Activated naive CD4-positive, alpha-beta T cell treated with Interleukin-2 at 50 U/mL for 16 hours (primary cell): ENCODE measurements at places on chromosomes 5 and 9.
A peak's percentile ranks its signal among the peaks of the same experiment; 100 is the strongest.

- peak; percentile 2 for DNase-seq
These were observed 1.8 kb upstream of the NTRK2 start for GRCh38 chr9:84667571-84668195.

DNA sequence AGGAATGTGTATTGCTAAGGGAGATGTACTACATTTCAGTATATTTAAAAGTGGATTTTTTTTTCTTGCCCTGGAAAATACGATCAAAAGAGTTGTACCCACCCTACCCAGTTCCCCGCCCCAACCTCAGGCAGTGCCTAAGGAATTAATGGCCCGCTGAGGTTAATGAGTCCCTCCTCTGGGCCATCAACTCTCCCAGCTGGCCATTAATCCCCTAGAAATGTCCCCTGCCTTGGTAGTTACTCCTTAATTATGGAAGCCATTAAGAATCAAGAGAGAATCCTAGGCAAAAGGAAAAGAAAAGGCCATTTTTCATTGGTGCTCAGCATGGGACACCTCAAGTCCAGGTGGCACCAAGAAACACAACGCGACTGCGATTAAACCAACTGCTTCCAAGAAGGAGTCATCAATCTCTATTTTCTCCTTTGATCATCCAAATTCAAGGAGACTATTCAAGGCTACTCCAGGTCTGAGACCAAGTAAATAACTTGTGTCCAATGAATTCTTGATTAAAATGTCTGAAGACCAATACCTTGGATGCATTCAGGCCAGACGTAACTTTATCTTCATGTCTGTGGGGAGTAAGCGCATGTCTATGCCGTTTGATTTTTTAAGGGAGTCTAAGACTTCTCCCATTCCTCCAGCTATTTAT, 1962.2 kb upstream of the WWC1 start:
- DNase-seq = no peak

DNA sequence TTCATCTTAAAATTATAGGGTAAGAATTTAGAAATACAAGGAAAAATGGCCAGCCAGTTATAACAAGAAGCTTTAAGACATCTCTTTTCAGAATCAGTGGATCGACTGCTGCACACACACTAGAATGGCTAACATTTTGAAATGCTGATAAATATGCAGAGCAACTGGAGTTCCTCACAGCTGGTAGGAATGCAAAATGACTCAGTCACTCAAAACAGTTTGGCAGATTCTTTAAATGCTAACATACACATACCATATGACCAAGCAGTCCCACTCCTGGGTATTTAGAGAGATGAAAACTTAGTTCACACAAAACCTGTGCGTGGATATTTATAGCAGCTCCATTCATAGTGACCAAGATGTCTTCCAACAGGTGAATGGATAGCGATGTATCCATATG, 23.2 kb upstream of the PSAT1 start:
- no peak for DNase-seq

DNA sequence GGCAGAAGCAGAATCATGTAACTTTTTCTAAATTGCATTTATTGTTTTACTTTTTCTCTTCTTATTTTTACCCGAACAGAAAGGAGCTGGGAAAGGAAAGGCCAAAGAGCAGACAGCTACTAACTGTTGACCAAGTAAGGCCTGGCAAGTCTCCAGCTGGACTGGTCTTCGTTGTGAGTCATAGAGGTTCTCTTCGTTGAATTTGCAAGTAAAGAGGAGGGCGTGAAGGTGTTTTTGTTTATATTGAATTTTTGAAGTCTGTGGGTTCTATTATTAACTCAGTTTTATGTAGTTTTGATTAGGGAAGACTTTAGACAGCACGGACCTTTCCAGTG, 416.5 kb upstream of the CCNH start:
- DNase-seq = no peak

DNA sequence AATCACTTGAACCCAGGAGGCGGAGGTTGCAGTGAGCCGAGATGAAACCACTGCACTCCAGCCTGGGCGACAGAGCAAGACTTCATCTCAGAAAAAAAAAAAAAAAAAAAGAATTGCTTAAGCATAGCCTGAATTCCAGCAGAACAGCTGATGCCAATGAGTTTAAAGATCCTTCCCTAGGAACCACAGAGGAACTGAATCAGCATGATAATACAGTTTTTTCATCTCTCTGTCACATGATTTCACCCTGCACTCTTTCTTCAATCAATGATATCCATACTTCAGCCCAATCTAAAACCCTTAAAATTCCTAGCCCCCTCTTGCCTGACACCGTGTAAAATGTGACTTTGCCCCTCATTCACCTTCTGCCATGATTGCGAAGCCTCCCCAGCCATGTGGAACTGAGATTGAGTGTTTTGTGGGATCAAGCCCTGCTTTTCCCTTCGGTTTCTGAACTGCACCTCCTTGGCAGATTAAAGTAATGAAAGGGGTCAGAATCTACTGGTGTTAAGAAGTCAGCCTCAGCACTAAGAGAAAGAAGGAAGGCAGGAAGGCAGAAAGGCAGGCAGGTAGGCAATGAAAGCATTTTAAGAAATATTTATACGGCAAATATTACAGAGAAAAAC, 20.9 kb upstream of the DMXL1 start:
- DNase-seq = no peak

GRCh38 chr5:175659546-175660253, 1.8 kb downstream of the HRH2 start:
- DNase-seq = no peak
